Fibroblast of skin of right biceps (primary cell): ENCODE measurements at places on chromosomes 2 and 18.

DNA sequence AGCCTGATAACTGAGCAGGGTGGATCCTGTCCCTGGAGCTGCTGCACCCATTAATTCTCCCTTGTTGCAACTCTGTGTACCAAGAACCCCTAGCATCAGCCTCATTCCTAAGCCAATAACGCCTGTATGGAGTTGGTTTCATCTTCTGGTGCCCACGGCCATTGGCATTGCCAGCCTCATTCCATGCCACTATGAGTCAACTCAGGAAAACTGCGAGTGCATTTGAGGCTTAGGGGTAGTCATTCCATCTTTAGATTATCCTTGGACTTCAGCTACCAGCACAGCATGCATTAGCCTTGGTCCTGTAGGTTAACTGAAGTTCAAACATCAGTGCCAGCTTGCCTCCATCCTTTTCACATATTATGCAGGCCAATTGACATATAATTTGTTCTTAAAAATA, 1.4 kb upstream of the TRIM54 start:
- DNase-seq: no peak

DNA sequence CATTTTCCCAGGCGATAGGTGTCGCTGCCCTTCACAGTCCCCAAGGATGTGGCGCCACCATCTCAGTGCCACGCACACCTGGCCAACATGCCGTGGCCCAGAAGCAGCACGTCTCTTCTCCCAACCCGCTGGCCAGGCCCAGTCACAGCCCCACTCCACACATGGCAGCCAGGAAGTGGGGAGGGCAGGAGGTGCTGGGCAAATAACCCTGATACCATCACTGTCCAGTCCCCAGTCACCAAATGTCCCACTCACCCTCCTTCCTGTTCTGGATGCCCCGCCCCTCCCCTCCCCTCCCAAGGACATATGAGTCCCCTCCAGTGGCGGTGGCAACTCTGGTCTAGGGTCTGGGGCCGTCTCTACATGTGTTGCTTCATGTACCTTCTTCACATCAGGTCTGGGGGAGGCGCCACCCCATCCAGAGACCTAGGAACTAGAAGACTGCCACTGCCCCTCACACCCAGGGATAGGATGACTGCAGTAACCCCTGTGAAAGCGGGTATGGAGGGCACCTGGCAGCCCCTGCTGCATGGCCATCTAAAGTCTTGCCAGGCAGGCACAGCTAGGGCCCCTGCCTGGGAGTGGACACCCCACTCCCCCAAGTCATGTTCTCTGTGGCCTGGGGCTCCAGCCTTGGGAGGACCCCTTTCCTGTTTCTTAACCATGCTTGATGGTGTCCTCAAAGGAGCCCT, 7.3 kb upstream of the CAPN10 start:
- DNase-seq: no peak

DNA sequence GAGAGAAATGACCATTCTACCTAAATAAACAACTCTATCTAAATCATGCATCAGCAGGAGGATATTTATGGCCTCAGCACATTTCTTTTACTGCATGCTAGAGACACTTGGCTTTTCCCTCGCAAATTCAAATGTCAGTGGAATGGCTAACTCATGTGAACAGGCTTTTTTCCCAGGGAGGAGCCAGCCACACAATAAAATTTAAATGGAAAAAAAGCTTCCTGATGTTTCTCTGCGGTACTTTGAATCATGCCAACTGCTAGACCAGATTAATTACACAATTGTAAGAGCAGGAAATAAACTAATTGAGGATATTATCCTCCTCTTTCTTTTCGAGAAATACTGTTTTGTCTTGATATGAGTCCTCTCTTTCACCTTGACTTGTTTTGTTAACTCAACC, 676.3 kb downstream of the IRS1 start:
- no peak for DNase-seq

- no peak for DNase-seq
Measured at GRCh38 chr2:88018909-88019308, 2.6 kb upstream of the RNU2-63P start.

DNA sequence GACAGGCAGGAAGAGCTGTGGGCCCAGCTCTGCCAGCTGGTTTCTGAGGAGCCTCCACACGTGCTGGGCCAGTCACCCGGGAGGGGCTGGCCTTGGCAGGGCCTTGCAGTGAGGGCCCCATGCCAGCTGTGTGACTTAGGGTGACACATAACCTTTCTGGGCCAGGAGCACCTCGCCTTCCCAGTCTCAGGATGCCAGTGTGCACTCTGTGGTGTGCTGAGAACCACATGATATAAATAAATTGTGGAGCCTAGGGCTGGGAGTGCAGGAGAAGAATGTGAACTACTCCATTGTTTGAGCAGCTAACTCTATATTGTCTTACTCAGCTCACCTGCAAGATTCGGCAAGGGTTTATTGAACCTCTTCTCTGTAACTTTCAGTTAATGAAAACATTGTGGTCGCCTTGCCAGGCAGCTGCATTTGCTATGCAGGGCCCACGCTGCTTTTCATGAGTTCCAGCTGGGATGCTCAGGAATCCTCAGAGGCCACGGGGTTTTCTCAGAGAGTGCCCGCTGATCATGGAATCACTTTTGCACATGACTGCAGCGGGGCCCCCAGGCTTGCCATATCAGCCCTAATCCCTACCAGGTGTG, 222.3 kb downstream of the SH3RF3 start:
- peak; percentile 51 for DNase-seq

DNA sequence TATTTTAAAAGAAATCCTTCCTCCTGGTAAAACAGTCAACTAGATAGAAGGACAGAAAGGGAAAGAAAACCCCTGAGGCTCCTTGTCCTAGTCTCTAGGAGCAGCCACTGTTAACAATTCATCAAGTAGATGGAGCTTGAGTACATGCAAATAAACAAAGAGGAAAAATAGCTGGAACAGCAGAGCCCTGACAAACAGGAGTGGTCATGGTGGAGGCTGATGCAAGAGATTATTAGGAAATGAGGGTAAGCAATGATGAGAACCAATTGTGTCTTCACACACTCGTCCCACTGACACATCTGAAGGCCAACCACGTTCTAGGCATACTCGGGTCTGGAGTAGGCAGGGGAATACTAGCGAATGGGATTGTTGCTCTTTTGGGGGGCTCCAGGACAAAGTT, 9.2 kb downstream of the DLGAP1 start:
- no peak for DNase-seq

DNA sequence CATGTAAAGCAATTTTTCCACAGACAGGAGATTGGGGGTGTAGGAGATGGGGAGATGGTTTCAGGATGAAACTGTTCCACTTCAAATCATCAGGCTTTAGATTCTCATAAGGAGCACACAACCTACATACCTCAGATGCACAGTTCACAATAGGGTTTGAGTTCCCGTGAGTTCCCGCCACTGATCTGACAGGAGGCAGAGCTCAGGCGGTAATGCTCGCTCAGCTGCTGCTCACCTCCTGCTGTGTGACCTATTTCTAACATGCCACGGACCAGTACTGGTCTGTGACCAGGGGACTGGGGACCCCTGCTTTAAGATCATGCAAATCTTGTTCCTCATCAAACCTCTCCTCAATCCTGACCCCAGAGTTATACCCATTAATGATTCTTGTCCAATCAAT, 70.1 kb downstream of the RPE start:
- no peak for DNase-seq

- DNase-seq: no peak
Measured at GRCh38 chr18:45680066-45680690, 43.8 kb upstream of the SLC14A1 start.

GRCh38 chr2:214052235-214052634, 358.6 kb upstream of the VWC2L start:
- DNase-seq: no peak

- no peak for DNase-seq
Measured at GRCh38 chr2:88061295-88061694, 5.7 kb upstream of the KRCC1 start.

DNA sequence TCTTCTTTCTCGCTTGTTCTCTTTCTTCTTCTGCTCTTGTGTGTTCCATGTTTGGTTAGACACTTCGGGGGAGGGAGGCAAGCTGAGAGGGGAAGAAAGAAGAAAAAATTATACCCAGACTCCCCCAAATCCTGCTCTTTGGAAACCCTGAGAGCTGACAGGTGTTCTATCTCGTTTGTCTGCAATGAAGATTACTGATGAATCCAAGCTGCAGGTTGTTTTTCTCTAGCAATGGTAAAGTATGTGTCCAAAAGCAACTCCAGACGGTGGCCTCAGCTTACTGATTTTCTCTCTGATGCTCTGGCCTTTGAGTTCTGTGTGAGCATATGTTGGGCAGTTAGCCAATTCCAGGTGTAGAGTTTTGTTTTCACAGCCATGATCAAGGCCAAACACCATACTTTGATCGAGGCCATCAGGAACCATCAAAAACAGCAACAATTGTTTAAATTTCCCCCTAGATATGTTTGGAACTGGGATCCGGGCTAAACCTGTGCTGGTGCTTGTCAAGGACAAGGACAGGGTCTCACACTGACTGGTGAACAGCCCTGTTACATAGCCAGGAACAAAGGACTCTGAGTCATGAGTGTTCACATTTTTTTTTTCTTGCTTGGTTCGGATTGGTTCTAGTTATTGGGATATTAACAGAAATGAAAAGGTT, 142.0 kb downstream of the PRKCE start:
- no peak for DNase-seq

DNA sequence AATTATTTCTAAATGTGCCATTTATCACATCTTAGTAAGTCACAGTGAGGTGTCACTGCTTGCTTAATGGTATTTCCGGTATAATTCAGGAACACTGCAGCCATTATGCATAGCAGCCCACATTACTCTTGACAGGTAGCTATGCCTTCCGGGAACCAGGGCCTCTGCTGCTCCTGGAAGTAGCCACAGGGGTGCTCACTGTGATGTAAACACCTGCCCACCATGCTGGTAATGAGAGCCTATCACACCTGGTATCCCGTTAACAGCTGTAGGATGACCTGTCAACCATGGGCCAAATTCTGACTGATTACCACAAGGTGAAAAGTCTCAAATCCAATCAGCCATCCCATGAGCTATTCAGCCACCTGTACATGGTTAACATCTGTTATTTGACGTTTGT, 647.0 kb upstream of the NXPH2 start:
- DNase-seq: no peak
